ENCODE measurements at places on chromosomes 2 and 18.

DNA sequence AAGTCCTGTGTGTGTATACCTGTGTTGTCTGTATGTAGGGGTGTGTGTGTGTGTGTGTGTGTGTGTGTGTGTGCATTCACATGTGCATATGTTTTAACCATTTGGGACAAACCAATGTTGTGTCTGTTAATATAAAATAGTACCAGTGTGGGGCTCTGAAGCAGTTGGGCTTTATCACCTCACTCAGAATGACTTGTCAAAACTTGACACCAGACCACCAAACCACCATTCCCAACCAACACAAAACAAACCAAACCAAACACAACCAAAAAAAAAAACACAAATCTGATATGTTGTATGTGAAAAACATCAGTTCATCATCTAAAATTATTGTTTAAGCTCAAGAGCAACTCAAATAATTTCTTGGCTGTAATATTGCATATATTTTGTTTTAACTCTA, 42.1 kb downstream of the CALCRL start:
- DNase-seq = no peak

DNA sequence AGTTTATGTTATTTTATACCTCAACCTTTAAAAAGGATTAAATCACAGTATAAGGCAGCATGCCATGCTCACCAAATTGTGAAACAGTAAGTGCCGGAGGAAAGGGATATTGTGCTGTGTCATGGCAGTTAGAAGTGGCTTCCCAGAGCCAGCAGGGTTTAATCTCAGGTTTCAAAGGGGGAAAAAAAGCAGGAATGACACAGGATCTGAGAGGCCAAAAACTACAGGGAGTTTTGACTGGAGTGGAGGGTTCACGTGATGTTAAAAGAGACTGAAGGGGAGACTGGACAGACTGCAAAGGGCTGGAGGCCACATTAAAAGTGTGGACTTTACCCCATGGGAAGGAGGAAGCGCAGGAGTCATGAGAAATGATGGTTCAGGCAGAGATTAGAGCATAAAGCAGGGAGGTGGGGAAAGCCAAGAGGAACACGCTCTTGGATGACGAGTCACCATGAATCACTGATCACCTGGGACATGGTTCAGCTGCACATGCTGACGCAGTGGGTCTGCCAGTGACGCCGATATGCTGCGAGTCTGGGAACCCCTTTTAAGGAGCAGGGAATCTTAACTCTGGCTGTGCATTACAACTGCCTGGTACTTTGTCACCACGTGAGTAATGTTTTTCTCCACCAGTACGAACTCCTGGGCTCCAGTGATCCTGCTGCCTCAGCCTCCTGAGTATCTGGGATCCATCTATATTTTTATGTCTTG, 6.1 kb downstream of the CHMP1B start:
- peak; percentile 23 for DNase-seq

DNA sequence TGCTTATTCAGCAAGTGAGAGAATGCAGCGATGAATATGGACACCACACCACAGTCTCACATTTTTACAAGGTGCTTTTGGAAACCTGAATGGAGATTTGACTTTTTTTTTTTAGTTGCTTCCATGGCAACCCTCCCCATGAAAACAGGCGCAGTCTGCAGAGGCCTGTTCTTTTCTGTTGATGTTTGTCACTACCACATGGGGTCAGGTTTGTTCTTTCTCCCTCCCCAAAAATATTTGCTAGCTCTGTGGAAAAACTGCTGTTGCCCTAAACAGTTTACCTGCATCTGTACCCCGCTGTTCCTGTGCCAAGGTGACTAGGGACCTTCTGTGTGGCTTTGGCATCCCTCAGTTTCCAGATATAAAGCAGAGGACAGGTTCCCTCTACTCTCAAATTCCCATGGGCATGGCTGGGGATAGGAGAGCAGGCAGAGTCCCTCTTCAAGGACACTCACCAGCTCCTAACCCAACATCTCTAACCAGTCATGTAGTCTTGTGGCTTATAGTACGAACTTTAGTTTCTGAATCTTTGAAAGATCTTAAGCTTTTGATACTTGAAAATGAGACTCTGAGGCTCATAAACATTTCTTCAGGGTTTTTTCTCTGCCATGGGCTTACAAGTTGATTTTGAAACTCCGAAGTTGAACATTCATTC, 14.7 kb upstream of the MAPRE2 start:
- DNase-seq = peak; percentile 22

DNA sequence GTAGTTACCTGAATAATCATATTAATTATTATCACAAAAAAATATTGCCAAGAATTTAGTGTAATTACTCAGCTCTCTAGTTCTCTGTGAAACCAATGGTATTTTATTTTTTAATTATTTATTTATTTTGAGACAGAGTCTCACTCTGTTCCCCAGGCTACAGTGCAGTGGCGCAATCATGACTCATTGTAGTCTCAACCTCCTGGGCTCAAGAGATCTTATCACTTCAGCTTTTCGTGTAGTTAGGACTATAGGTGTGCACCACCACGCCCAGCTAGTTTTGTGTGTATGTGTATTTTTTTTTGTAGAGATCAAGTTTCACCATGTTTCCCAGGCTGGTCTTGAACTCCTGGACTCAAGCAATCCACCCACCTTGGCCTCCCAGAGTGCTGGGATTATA, 440.4 kb upstream of the CDH20 start:
- DNase-seq = peak; percentile 64

DNA sequence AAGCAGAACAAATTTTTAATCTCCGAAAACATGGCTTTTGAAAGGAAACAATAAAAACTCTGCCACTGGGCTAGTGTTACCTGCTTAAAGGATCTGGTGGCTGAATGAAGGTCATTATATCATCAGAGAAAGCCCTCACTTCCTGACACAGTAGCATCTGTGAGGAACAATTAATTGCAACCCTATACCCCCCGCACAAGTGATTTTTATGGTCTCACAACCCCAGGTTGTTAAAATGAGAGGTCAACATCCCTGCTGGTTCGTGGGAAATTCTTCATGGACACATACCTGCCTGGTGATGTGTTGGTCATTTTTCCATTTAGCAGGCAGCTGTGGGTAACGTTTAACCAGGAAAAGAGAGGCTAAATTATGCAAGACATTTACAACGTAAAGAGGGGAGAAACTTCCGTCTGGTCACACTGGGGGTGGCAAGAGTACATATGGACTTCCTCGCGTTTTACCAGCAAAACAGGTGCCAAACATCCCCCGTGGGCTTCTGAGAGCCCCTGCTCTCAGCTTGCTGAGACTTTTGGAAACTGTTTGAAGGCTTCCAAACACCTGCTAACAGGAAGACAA, 29.2 kb downstream of the NIFK start:
- peak; percentile 68 for DNase-seq

DNA sequence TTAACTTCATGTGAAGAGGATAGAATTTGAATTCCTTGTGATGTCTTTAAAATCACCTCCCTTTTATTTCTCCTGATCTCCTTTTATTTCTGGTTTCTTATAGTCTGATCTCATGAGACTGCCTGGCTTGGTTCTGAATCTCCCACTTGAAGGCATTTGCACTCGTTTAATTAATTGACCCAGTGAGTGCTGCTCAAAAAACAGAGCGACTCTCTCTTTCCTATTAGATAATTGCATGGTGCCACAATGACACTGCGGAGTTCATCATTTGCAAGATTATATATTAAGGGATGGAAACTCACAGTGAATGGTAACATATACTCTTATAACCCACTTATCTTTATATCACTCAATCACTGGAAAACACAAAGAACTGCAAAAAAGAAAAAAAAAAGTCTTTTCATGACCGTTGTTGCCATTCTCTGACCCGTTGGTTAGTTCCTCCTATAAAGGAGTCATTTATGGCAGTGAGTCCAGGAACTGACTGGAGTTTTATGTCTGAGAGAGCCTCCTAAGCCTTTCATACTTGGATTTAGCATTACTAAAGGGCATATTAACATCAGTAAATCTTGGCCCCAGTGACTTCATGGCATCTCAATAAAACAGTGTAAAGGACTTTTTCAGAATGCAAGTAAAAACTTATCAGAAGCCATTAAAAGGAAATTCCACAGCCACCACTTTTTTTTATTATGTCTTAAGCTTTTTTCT, 103.3 kb upstream of the EPHA4 start:
- DNase-seq = no peak

DNA sequence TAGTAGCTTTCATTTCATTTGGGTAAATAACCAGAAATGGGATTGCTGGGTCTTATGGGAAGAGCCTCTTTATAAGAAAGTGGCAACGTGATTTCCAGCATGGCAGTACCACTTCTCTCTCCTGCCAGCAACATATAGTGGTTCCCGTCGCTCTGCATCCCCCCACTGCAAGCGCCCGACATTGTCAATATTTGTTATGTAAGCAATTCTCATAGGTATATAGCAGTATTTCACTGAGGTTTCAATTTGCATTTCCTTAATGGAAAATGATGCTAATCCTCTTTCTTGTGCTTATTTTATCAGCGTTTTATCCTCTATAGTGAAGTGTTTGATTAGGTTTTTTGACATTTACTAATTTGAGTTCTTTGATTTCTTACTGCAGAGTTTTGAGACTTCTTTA, 36.0 kb upstream of the FAHD2A start:
- DNase-seq = no peak

- peak; percentile 31 for DNase-seq
Observed at GRCh38 chr2:71067567-71068217, 756 bp upstream of the NAGK start.

- peak; percentile 3 for DNase-seq
Observed at GRCh38 chr2:66084948-66085590, 349.9 kb upstream of the MEIS1 start.

GRCh38 chr2:173955004-173955403, 10.2 kb downstream of the SP3 start:
- DNase-seq = peak; percentile 62

DNA sequence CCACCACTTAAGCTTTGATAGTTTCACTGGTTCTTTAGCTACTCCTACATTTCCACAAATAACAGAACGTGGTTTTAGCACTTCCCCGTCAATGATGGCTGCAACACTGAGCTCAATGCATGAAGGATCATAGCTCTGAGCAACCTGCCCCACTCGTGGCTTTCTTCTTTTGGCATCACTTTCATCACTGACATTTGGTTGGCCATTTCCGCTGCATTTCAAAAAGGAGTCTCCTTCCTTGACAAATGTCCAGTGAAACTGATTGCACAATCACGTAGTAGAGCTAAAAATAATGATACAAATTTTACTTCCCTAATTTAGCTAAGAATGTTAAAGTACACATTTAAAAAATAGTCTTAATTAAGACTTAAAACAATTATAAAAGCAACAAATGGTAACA, 205.2 kb upstream of the HDAC4 start:
- DNase-seq = peak; percentile 94

GRCh38 chr2:227402321-227402720, 14.6 kb upstream of the SCYGR1 start:
- no peak for DNase-seq

All from NB4 (cell line).